ENCODE measurements at places on chromosomes 6 and 20.

GRCh38 chr6:78623554-78623953 lies 243.8 kb upstream of the IRAK1BP1 start:
- no peak for DNase-seq

- no peak for DNase-seq
Measured at GRCh38 chr6:33966536-33966935, 162.7 kb upstream of the MLN start.

DNA sequence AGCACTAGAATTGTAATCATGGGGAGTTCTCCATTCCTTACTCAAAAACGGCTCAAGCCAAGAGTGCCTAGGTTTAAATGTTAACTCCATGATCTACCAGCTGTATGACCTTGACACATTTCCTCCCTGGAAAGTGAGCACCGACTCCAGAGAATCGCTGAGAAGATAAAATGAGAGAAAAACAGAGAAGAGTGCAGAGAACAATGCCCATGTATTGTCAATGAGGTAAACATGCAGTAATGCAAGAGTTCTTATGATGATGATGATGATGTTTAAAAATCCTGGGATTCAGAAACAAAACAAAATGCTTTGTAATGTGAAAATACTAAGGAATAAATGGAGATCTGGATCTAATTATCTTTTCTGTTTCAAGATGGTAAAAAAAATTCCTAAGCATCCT lies 64.8 kb upstream of the BEND6 start:
- DNase-seq: no peak

- DNase-seq: no peak
Measured at GRCh38 chr6:82257088-82257774, 9.7 kb upstream of the IBTK start.

- DNase-seq: no peak
Measured at GRCh38 chr6:120965814-120966213, 368.5 kb downstream of the TBC1D32 start.

GRCh38 chr20:36307412-36308325 lies 1.5 kb downstream of the DLGAP4 start:
- DNase-seq: no peak

DNA sequence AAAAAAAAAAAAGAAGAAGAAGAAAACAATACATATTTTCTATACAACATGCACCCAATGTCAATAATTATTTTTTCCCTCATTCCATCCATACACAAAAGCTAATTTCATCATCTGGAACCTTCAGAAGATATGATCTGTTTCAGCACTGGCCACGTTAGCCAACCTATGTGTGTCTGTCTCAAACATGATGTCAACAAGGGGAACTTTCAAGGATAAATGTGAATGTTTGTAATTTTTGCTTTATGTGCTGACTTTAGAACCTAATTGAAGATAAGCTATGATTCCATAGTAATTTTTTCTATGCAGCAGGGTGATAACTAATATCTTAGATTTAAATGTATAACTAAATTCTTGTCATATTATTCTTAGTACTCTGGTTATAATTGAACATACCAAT lies 37.9 kb downstream of the IPCEF1 start:
- DNase-seq: no peak

GRCh38 chr6:11272491-11273192 lies 40.2 kb upstream of the NEDD9 start:
- no peak for DNase-seq

GRCh38 chr6:40457261-40457660 lies 129.9 kb downstream of the LRFN2 start:
- DNase-seq: no peak

- DNase-seq: no peak
Measured at GRCh38 chr20:1982686-1983085, 11.2 kb downstream of the PDYN start.

DNA sequence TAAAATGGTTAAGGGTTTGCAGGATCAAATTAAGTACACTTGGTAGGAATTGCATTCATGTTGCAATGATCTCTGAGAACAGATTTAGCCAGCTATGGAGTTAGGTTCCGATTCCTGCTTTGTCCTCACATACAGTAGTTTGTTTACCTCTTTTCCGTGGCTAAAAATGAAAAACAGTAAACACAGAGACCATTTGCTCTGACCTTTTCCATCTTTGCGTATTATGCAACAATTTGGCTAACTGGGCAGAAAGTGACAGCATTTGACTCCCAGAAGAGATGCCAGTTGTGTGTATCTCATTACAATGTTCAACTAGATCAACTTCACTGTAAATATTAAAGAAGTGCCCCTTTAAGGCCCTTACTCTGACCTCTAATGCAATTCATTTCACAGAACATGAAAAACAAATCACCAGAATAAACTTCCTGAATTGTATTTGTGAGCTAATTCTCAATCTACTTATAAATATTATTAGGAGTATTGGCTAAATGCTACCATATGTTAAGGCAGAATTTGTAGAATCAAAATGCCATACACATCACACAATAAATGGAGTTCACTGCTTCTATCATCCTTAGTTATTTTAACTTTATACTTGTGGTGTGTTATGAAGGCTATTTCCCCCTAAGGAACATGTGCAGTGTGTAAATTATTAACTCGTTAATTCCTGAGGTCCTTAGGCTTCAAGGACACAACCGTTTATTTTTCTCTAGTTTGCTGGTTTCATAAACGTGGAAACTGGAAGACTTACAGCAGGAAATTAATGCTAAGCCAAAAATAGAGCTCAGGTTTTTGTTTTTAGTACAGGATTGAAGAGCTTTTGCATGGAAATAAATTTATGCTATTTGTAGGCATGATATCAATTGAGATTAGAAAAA lies 380.7 kb upstream of the CITED2 start:
- no peak for DNase-seq

- no peak for DNase-seq
Measured at GRCh38 chr6:144006736-144007477, 1.2 kb downstream of the PLAGL1 start.

- DNase-seq: no peak
Measured at GRCh38 chr6:152012227-152012626, 204.7 kb downstream of the ESR1 start.

DNA sequence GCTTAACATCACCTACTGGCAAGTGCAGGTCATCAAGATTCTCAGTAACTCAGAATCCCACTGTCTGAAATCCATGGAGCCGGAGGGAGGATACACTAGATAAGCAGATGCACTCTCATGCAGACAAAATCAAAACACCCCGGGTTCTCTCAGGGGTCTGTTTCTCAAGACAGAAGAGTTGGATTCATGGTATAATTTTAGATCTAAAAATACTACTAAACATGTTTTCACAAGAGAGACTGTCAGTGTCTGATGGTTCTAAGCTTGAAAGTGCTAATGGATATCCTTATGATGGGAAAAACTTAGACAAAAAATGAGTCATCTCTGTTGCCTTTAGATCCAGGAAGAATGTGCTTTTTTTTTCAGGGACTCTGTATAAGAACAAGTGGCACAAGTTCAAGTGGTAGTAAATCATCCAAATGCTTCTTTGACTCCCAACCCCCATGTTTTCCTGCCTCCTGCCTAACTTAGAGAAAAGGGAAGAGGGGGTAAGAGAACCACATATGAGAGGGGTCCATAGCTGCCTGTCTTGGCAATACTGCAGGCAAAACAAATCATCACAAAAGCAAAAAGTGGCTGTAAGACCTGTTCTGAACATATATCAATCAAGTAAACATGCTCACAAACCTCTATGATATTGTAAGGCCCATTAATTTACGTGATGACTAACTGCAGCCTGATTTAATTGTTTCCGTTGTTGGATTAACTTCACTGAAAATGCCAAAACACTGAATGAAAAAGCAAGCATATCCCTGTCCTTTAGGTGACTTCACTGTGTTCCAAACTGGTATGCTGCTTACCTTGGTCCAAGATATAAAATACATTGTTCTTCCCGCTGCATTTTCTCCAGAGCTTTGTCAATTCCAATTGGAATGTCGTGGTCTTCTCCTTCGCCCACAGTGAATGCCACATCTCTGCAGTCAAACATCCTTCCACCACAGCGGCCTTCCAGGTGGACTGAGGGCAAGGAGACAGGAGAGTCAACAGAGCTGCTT lies 84.0 kb upstream of the TULP1 start:
- no peak for DNase-seq

- DNase-seq: no peak
Measured at GRCh38 chr6:130923350-130923749, 96.1 kb downstream of the SMLR1 start.

- DNase-seq: no peak
Measured at GRCh38 chr6:13378669-13379590, 50.6 kb upstream of the TBC1D7 start.

DNA sequence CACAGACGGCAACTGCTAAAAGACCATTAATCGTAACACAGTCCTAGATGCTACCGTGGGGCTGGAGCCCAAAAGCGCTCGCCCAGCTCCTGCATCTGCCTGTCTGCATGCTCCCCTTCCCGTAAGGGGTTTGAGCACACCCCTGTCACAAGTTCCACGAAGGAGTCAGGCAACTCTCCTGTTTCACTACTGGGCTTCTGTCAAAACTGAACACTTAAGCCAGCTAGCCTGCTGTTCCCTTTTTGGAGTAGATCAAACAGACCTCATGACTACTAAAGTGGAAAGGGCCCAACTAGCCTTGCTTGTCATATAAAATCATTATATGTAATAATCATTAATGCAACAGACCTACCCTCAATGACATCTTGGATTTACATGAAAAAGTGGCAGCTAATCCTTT lies 61.3 kb downstream of the TRMT11 start:
- DNase-seq: no peak

DNA sequence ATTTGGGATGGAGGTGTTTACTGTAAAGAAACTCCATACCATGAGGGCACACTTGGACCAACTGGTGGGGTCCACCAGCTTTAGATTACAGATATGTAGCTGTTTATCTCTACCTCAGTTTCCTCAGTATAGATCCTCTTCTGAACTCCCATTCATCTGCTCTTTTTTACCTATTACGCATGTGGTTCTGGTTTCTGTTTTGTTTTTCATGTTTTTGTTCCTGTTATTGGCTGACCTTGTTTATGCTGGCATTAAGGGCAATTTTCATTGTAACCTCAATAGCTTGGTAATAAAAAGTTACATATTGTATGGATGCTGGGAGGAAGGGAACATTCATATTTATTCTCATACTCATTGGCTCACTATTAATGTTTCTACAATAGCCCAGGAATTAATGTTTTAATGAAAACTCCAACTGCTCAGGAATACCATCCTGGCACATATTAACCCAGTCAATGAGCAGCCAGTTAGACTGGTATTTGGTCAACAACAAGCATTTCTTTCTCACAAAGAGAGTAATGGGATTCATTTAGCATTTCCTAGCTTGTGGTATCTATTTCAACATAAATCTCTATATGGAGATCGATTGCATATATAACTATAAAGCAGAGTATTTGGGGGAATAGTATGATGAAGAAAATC lies 83.8 kb upstream of the FAM184A start:
- DNase-seq: no peak

DNA sequence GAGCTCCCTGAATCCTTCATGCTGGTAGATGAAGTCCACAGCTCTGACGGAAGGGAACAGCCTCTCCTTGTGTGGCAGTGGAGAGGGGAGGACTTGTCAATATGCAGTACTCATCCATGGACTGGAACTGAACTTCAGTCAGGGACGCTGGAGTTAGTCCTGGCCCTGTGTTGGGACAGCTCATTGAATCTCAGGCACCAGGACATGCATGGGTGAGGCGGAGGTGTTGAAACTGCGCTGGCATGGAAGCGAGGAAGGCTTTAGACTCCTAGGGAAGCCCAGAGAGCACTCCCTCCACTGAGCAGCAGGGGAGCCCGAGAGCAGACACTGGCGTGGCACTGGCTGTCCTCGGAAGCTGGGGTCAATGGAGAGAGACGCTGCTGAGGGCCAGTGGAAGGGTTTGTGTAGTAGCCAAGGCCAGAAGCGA lies 161.3 kb upstream of the GGTLC1 start:
- DNase-seq: no peak
